ENCODE measurements at places on chromosomes 7 and 10. TPM values are rescaled to one million over a fixed set of nuclear protein-coding genes. Genes with fewer than 3 reads are reported as not detected.
A peak's percentile ranks its signal among the peaks of the same experiment; 100 is the strongest.

RTKN2 gene
- 11.5 TPM for total RNA-seq

ENTPD1 gene
- 2.7 TPM for total RNA-seq

CTAGE4 gene
- 8.7 TPM for total RNA-seq

CAMK2G gene
- total RNA-seq = 20.9 TPM

HKDC1 gene
- total RNA-seq = not detected

KIF20B gene
- 43.4 TPM for total RNA-seq

CYP26C1 gene
- total RNA-seq = 0.35 TPM

VPS37D gene
- total RNA-seq = 9.8 TPM

HECW1 gene
- total RNA-seq = 15.4 TPM

HOXA10 gene
- not detected for total RNA-seq

IDI1 gene
- 77.2 TPM for total RNA-seq

AKR1C8 gene
- total RNA-seq = not detected

LYZL2 gene
- not detected for total RNA-seq

CH25H gene
- not detected for total RNA-seq

JCAD gene
- 40.9 TPM for total RNA-seq

TIMM23B gene
- total RNA-seq = 12.3 TPM

DNA sequence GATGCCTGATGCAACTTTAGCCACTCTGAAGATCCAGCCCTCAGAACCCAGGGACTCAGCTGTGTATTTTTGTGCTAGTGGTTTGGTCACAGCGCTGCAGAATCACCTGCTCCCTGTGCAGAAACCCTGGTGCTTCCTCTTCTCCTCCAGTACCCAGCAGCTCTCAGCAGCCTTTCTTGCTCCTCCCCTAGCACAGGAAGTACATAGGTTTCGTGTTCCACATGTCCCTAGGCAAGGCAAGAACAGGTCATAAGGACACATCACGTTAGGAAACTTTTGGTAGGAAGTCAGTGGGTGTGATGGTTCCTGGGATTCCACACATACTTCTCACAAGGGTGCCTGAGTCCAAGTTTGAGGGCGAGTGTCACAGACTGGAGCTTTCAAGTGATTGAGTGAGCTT, 167.9 kb upstream of the PRSS1 start:
- no peak for DNase-seq

GRCh38 chr7:40279991-40280390, 145.2 kb downstream of the SUGCT start:
- DNase-seq = no peak

DNA sequence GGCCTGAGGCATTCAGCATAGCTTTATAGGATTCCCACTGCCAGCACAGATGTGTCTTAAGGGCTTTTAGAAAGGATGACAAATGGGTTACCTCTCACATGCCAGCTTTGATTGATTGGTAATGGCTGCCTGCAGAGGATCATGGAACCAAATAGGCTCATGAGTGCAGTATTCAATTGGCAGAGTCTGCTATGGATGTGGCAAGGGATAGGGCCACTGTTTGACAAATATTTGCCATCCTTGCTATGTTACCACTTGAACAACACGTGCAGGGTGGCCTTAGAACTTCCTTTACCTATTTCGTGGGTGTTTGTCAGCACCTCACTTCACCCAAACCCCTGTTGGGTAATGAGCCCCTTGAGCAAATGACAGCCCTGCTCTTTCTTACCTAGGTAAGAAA, 139.2 kb downstream of the C10orf105 start:
- DNase-seq = no peak

DNA sequence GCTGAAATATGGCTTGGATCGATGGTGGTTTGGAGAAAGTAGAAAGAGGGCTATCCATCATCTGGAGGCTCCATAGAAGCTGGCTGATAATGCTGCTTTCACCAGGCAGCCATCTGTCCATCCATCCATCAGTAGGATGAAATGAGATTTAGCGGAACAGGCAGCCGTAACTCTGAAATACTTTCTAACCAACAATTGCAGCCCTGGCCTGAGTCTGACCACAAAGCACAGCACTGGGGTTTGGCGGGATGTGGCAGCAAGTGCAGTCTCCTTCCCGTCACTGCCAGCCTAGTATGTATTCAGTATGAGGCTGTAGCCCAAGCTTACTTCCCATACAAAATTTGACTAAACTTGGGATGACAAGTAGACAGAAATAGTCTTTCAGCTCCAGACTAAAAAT, 38.0 kb downstream of the R3HCC1L start:
- no peak for DNase-seq

DNA sequence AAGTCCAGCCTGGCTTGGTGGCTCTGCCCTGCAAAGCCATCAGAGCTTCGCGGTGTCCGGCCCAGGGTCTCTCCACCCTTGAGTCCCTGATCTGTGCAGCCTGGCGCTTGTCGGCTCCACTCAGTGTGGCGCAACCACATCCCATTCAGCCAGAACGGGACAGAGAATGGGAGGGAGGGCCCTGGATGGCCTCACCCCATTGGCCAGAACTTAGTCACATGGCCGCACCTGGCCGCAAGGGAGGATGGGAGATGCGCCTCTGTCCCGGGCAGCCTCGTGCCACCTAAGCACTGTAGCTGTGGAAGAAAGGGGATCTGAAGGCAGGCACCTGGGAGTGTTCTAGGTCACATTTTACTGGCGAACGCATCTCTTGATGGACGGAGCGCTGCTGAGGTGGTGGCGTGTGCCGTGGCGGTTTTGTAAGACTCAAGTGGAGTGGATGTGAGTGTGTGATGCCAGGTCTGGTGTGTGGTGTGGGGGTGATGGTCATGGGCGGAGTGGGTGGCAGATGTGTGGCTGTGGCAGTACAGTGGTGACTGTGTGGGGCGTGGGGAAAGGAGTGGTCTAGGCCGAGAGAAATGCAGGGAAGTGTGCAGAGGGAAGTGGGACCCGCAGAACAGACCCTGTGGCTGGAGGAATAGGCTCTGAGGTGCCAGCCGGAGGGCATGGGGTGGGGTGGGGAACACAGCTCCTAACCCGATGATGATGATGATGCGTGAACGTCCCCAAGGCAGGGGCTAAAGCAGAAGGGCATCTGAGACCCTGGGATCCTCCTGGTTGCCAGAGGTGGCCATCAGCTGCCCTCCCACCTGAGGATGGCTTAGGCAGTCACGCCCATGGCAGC, 19.0 kb downstream of the CLEC2L start:
- DNase-seq = no peak

DNA sequence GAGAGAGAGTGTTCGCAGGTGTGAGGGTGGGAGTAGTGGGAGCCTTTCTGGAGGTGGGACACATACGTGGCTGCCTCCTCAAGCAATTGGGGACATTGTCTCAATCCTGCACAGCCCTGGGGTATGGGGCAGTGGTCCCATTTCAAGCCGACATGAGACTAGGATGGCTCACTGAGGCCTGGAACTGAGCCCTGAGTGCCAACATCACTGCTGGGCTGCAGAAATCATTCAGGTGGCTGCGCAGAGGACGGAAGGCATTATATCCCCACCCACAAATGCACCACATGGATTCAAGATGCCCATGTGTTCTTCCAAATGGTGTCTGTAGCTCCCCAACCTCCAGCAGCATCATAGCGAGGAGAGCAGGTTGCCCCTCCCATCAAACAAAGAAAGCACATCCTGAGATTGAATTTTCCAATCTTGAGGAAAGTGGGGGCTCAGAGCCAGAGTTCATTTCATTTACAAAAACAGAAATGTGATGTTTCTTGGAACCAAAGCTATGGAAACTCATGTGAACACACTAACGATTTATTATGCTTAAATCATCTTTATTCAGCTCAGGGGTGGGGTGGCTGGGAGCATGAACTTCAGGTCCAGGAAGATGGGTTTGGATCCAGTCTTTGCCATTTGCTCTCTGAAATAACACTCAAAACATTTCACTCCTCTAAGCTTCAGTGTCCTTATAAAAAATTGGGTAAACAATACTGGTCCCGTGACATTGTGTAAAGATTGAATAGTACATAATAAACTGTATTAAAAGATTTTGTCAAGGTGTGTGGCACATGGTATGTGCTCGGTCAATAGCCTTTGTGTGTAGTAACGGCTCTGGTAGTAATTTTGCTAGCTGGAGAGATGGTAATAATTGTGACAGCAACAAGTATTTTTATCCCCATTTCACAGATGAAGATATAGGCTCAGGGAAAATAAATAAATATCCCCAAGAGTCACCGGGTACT, 4.6 kb downstream of the SFTPA2 start:
- no peak for DNase-seq

DNA sequence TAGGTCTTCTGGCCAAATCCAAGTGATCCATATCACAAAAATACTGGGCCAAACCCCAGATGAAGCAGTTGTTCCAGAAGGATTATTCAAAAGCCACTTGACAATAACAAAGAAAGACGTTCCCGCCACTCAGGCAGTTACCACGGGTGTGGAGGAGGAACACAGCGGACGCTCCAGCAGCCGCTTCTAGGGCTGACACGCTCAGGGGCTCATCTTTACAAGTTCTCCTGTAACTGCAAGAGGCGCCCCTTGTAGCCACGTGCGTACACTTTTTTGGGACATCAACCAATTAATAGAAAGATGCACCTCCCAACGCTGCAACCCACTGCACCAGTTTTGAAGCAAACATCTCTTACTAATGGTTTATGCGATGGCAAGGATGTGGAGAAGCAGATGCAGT, 159.4 kb downstream of the GRID1 start:
- no peak for DNase-seq

- DNase-seq = no peak
These were observed 27.2 kb downstream of the C10orf71 start for GRCh38 chr10:49325916-49326783.

DNA sequence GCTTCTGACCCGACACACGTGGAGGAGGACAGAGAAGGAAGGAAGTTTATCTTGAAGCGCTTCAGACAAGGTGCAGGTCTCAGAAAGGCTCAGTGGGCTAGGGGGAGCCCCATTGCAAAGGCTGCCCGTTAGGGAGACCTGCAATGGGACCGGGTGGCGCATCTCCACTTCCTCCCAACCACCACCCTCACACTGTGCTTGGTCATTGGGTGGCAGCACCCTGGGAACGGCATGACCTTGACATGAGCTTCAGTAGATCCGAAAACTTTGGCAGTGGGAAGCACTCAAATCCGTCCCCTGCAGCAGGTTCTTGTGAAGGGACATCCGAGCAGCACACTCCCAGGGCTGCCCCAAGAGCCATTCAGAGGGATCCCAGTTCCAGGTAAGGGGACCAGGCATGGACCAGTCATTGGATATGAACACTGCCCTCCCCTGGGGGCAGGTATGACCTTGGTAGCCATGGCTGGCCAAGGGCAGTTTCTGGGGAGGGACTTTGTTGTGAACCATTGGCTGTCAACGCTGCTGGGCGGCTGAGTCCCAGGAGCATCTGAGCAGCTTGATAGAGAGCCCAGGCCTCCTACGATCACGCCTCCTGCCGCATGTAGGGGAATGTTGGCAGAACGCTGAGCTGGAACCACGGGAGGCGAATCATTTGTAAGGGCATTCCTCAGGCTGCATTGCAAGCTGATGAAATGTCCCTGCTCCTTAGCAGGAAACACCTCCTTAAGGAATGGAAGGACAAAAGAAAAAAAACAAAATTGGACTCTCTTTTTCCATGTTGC, 31.7 kb downstream of the GALNTL5 start:
- peak; percentile 81 for DNase-seq

- peak; percentile 67 for DNase-seq
These were observed 11.7 kb downstream of the PLAC9 start for GRCh38 chr10:80144067-80144695.

GRCh38 chr10:77944519-77944918, 18.0 kb upstream of the DLG5 start:
- DNase-seq = no peak

- no peak for DNase-seq
These were observed 63.6 kb downstream of the PKD1L1 start for GRCh38 chr7:47884675-47885074.

DNA sequence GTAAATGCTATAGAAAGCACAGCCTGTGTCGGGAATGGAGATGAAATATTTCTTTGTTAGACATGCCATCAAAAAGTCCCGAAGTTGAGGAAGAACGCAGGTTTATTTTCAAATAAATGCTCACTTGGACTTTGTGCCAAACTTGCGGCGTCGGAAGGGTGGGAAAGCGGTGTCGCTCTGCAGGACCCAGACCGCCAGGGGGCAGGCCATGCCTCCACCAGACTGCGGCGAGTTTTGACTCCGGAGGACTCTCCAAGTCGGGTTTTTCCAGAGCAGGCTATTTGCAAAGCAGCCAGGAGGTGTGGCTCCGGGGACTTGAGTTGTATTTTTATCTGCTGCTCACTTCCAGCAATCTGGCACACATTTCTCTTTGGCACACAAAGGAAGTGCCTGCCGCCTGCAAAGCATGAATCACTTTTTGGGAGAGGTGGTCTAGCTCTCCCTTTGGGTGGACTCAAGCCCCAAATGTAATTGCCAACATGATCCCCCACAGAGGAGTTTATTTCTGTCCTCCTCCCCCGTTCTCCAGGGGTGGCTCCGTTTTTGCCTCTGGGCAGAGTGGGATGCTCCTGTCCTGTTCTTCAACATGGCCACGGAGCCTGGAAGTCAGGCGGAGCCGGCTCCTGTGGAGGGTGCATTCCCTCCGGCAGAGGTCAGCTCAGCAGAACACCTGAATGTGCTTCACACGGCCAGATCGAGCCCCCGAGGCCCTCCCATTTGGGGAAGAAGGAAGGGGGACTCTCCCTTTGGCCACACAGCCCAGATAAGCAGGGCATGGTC, 82.3 kb upstream of the GPR26 start:
- DNase-seq = peak; percentile 95
